ENCODE measurements at places on chromosomes 4 and X.

- DNase-seq: no peak
- no peak overlapping the region for H3K27ac ChIP-seq
- no peaks in the 10 kb centered on the region for H3K27me3 ChIP-seq
- H3K36me3 ChIP-seq: no peaks in the 10 kb centered on the region
- no peak overlapping the region for H3K4me3 ChIP-seq
Measured at GRCh38 chr4:10036807-10037342, 15.6 kb upstream of the SLC2A9 start.

GRCh38 chr4:10185518-10186227 is 69.1 kb upstream of the WDR1 start:
- H3K27me3 ChIP-seq: no peaks in the 10 kb centered on the region
- no peaks in the 10 kb centered on the region for H3K4me1 ChIP-seq
- no peaks in the 10 kb centered on the region for H3K36me3 ChIP-seq
- no peak overlapping the region for H3K27ac ChIP-seq
- H3K4me3 ChIP-seq: no peak overlapping the region

GRCh38 chr4:185836241-185837084 is 24.5 kb upstream of the SORBS2 start:
- no peaks in the 10 kb centered on the region for H3K36me3 ChIP-seq
- no peak overlapping the region for H3K4me3 ChIP-seq
- no peak for DNase-seq

- no peaks in the 10 kb centered on the region for H3K27me3 ChIP-seq
- no peak overlapping the region for H3K4me3 ChIP-seq
- no peak for DNase-seq
- peak overlapping the region; percentile 43 for H3K27ac ChIP-seq
- H3K4me1 ChIP-seq: peaks cover 26% of the 10 kb centered on the region
Measured at GRCh38 chr4:38078590-38079421, 118.6 kb downstream of the PTTG2 start.

GRCh38 chr4:26871611-26872010 is 11.0 kb downstream of the STIM2 start:
- no peak overlapping the region for H3K4me3 ChIP-seq
- no peaks in the 10 kb centered on the region for H3K27me3 ChIP-seq
- no peak for DNase-seq
- peaks cover 3% of the 10 kb centered on the region for H3K4me1 ChIP-seq
- H3K27ac ChIP-seq: no peak overlapping the region

- H3K4me1 ChIP-seq: peaks cover 9% of the 10 kb centered on the region
- no peak overlapping the region for H3K27ac ChIP-seq
- H3K36me3 ChIP-seq: peaks cover 12% of the 10 kb centered on the region
- H3K4me3 ChIP-seq: no peak overlapping the region
- no peak for DNase-seq
Measured at GRCh38 chr4:109751852-109752251, 22.0 kb upstream of the PLA2G12A start.

DNA sequence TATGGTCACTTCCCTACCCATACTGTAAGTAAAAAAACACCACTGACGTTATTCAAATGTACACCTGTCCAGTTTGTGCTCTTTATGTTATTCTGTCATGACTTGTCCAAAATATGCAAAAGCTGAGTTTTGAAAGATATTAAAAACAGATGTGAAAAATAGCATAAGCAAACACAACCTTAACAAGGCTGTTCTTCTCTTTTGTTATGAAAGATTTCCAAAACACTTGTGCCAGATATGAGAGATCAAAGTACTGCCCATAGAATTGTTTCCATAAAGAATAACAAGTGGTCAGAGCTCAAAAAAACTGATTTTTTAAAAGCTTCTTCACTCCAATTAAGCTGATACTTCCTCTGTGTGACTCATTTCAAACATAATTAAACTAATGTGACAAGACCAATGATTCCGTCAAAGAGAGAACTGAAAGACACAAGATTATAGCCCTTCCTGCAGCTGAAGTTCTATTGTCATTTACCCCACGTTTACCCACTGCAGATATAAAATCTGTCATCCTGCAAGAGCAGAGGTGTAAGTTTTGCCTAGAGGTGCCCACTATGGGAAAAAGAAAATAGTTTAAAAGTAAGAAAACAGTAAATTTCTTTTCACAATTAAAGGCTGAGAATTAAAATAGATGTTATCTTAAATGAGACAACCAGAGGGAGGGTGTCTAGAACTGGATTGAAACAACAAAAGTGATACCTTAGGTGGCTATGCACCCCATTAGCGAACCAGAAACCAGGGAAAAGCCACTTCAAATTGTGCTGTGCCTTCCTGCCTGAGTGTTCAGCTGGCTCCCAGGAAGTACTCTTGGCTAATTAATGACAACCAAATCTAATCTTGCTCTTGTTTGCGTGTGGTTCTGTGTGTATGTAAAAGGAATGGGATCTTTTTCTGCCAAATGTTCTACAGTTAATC is 30.1 kb downstream of the RASSF6 start:
- H3K4me1 ChIP-seq: peaks cover 15% of the 10 kb centered on the region
- no peaks in the 10 kb centered on the region for H3K36me3 ChIP-seq
- no peaks in the 10 kb centered on the region for H3K27me3 ChIP-seq
- H3K4me3 ChIP-seq: peak overlapping the region; percentile 13
- no peak for DNase-seq

- H3K36me3 ChIP-seq: no peaks in the 10 kb centered on the region
- no peaks in the 10 kb centered on the region for H3K27me3 ChIP-seq
- no peak overlapping the region for H3K27ac ChIP-seq
- no peak for DNase-seq
- no peak overlapping the region for H3K4me3 ChIP-seq
Measured at GRCh38 chr4:5462254-5462835, 246.0 kb downstream of the EVC2 start.

DNA sequence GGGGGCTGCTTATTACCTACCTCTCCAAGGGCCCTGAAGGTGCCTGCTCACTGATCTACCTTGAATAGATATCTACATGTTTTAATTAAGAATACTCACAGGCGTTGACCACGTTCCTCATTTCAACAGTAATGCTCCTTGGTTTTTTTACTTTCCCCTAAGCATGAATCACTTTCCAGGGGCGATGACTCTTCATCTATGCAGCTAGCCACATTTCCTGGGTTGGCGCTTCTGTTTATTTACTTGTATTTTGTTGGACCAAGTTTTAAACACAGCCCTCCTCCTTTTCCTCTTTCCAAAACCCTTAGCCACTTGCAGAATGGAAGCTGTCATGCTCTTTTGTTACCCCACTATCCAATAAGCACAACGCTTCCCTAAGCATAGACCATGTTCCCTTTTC is 50.8 kb downstream of the CBLL2 start:
- H3K27ac ChIP-seq: no peak overlapping the region
- no peaks in the 10 kb centered on the region for H3K4me1 ChIP-seq
- no peak for DNase-seq
- H3K36me3 ChIP-seq: no peaks in the 10 kb centered on the region
- H3K4me3 ChIP-seq: no peak overlapping the region
- H3K27me3 ChIP-seq: no peaks in the 10 kb centered on the region

DNA sequence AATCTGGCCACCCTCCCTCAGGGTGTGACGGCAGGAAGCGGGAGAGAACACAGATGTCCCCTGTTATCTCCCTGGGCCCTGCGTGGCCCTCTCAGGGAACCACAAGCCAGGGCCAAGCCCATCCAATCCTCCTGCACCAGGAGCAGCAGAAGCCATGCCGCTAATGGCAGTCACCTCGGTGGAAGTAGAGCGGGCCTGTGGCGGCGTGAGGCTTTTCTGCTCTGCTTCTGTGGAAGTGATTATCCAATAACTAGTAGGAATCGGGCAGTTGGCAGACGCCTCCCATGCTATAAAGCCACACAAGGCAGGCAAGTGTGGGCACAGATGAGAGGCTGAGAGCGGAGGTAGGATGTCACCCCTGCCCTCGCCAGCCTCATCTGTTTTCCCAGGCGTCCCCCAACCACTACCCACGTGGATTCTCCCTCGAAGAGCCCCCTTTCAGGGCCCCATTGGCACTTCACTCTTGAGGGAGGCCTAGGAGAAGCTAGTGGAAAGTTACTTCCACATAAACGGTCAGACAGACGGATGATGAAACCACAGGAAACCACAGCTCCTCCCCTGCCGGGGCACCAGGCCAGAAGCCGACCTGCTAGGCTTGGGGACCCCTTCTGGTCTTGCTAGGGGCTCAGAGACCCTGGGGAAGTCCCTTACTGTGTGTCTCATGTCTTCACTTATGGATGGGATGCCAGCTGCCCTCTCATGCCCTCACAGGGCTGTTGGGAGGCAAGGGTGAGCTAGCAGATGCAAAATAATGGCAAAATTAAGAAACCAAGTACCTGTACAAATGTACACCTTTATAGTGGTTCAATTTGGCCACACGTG is 18.8 kb upstream of the TMSB4X start:
- H3K36me3 ChIP-seq: no peaks in the 10 kb centered on the region
- H3K27ac ChIP-seq: peak overlapping the region; percentile 61
- peaks cover 3% of the 10 kb centered on the region for H3K4me1 ChIP-seq
- H3K4me3 ChIP-seq: no peak overlapping the region

GRCh38 chr4:77697860-77698590 is 92.4 kb downstream of the CXCL13 start:
- no peak overlapping the region for H3K4me3 ChIP-seq
- H3K36me3 ChIP-seq: no peaks in the 10 kb centered on the region
- H3K27ac ChIP-seq: no peak overlapping the region
- no peaks in the 10 kb centered on the region for H3K27me3 ChIP-seq
- peaks cover 5% of the 10 kb centered on the region for H3K4me1 ChIP-seq
- no peak for DNase-seq

DNA sequence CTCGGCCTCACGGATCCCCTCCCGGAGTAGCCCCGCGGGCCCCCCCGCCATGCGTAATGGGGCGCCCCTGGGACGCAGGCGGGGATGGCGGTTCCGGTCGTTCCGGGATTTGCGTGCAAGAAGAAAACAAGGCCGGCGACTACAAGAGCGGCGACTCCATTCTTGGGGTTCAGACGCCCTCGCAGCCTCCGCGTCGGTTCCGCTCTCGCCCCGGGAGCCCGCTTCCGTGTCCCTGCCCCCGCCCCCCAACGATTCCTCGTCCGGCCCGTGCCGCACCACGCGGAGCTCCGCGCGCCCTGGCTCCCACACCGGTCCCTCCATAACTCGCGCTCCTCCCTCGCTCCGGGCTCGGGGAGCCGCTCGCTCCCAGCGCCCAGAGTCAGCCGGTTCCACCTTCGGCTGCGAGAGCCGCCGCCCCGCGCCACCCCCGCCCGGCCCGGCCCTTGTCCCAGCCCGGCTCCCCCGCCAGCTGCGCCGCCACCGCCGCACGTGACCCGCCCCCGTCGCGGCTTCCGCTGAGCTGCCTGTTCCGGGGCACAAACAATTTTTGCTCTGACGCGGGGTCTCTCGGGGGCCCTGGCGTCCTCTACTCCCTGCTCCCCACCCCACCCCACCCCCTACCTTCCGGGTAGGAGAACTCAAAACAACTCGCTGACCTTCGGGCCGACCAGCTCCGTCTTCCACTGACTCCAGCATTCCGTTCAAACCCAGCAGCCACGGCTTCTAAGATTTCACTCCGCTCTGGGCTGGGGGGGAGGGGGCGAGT is 78.8 kb upstream of the BCOR start:
- H3K4me3 ChIP-seq: peak overlapping the region; percentile 59
- H3K36me3 ChIP-seq: no peaks in the 10 kb centered on the region
- H3K4me1 ChIP-seq: peaks cover 29% of the 10 kb centered on the region
- no peaks in the 10 kb centered on the region for H3K27me3 ChIP-seq

DNA sequence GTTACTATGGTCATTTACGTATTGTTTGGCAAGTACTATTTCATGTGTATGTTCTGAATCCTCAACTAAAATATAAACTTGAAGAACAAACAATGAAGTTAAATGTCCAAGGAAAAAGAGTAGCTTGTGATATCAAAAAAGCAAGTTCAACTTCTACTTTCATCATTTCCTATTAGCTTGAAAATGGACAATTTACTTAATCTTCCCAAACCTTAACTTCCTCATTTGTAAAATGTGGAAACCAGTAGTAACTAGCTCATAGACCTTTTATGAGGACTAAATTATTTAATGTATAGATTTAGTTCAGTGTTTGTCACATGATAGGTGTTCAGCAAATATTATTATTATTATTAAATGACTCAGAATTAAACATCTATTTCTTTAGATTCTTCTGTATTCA is 276.8 kb upstream of the TET2 start:
- H3K27ac ChIP-seq: no peak overlapping the region
- no peak overlapping the region for H3K4me3 ChIP-seq

DNA sequence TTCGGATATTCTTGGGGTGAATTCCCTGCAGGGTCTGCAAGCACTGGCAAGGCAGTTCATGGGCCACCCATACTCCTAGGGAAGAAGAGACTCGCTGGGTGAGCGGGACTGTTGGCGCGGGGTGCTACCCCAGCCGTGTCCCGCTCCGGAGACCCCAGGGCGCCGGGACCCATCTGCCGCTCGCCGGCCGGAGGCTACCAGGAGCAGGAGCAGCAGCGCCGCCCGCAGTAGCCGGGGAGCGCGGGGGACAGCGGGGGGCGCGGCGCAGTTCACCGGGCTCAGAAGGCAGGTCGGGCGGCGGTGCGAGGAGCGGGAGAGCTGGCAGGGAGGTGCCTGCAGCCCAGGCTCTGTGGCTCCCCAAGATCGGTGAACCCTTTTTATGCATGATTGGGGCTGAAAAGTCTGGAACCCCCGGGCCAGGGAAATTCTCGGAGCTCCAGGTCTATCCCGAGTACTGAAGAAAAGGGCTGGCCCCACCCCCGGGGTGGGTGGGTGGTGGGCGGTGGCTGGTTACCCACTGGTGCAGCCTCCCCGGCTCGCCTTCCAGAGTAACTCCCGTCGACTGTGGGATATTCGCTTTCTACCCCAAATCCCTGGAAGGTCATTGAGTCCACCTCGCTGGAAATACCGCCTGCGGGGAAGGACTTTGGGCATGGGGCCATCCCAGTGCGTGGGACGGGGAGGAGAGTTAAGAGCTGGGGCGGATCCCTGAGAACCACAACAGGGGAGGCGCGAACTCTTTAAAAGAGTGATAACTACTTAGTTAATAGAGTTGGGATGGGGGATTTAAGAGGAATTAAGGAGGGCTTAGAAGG is 37.6 kb downstream of the PF4 start:
- DNase-seq: no peak
- H3K4me3 ChIP-seq: peak overlapping the region; percentile 30
- no peaks in the 10 kb centered on the region for H3K36me3 ChIP-seq
- H3K27me3 ChIP-seq: peaks cover 9% of the 10 kb centered on the region
- H3K27ac ChIP-seq: no peak overlapping the region

DNA sequence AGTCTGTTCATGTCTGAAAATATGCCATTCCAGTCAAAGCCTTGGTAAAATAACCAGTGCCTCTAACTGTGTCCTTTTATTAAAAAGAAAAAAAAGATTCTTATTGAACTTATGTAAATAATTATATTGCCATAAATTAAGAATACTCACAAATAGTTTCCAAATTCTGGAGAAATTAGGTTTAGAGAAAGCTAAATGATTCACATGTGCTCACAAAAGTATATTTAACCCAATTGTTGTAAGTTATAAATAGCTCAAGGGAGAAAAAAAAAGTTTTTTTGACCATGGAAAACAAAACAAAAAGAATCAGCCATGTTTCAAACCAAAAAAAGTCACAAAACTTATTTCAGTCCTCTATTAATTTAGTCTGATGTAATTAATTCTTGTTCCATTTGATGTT is 25.3 kb upstream of the HERC6 start:
- H3K4me3 ChIP-seq: no peak overlapping the region
- no peak overlapping the region for H3K27ac ChIP-seq
- no peak for DNase-seq
- H3K4me1 ChIP-seq: no peaks in the 10 kb centered on the region
- no peaks in the 10 kb centered on the region for H3K36me3 ChIP-seq
- H3K27me3 ChIP-seq: no peaks in the 10 kb centered on the region
